IPS DF 6.9 (cell line): ENCODE measurements at places on chromosomes 12 and 14.

- H3K27me3 ChIP-seq, result no peaks in the 10 kb centered on the region
- DNase-seq, result no peak
- no peak overlapping the region for H3K4me3 ChIP-seq
- H3K27ac ChIP-seq, result no peak overlapping the region
- no peaks in the 10 kb centered on the region for H3K4me1 ChIP-seq
Measured at GRCh38 chr12:19844224-19844623, 404.9 kb downstream of the AEBP2 start.

GRCh38 chr14:20487396-20487725, 18.0 kb upstream of the RNASE10 start:
- H3K4me3 ChIP-seq, result no peak overlapping the region
- no peak overlapping the region for H3K27ac ChIP-seq
- no peaks in the 10 kb centered on the region for H3K27me3 ChIP-seq
- no peak for DNase-seq
- H3K36me3 ChIP-seq, result no peaks in the 10 kb centered on the region

DNA sequence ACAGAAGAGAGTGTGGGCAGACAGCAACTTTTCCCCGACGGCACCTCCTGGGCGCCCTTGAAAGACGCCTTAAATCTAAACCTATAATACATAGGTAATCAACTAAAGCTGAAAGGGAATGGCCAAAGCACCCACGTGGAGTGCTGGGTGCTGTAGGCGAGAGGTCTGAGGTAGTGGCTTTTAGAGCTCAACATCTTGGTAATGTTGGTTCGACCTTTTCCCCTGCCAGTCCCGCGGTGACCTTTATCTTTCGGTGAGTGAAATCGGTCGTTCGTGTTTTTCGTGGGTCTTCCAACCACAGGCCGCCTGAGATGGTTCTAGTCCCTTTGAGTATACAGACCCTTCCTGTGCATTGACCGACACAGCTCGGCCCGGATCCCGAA, 9.1 kb downstream of the OR6S1 start:
- H3K4me3 ChIP-seq, result peak overlapping the region; percentile 29; the same call in 1 of the 2 replicates
- no peak overlapping the region for H3K27ac ChIP-seq
- no peaks in the 10 kb centered on the region for H3K36me3 ChIP-seq
- H3K27me3 ChIP-seq, result no peaks in the 10 kb centered on the region
- DNase-seq, result no peak

- H3K27me3 ChIP-seq, result no peaks in the 10 kb centered on the region
- H3K27ac ChIP-seq, result no peak overlapping the region
- H3K4me3 ChIP-seq, result no peak overlapping the region
- no peaks in the 10 kb centered on the region for H3K4me1 ChIP-seq
Measured at GRCh38 chr12:70487440-70487839, 121.3 kb downstream of the KCNMB4 start.

DNA sequence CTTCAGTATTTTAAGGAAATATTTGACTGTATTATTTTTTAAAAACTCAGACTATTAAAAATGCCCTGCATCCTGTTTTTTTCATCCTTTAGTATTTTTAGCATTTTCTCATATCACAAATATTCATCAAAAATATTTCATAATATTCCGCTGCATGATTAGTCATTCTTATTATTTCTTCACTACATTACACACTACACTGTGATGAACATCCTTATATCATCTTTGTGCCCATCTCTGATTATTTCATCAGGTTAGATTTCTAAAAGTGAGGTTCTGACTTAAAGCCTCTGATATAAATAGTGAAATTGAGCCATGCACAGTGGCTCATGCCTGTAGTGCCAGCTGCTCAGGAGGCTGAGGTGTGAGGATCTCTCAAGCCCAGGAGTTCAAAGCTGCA, 8.1 kb downstream of the COCH start:
- no peaks in the 10 kb centered on the region for H3K4me1 ChIP-seq
- H3K4me3 ChIP-seq, result no peak overlapping the region
- no peaks in the 10 kb centered on the region for H3K36me3 ChIP-seq
- H3K27ac ChIP-seq, result no peak overlapping the region
- H3K27me3 ChIP-seq, result no peaks in the 10 kb centered on the region
- no peak for DNase-seq

- H3K4me3 ChIP-seq, result peak overlapping the region; percentile 97
- no peak overlapping the region for H3K27ac ChIP-seq
- H3K36me3 ChIP-seq, result no peaks in the 10 kb centered on the region; the same call in 1 of the 2 replicates
- peaks cover 3% of the 10 kb centered on the region; the same call in 1 of the 2 replicates for H3K4me1 ChIP-seq
- DNase-seq, result no peak
Measured at GRCh38 chr12:117188961-117189724, 1.1 kb downstream of the FBXO21 start.

- peaks cover 1% of the 10 kb centered on the region; the same call in 1 of the 2 replicates for H3K4me1 ChIP-seq
- H3K27me3 ChIP-seq, result no peaks in the 10 kb centered on the region
- DNase-seq, result no peak
- H3K27ac ChIP-seq, result no peak overlapping the region
- H3K4me3 ChIP-seq, result no peak overlapping the region
- no peaks in the 10 kb centered on the region; the same call in 1 of the 2 replicates for H3K36me3 ChIP-seq
Measured at GRCh38 chr14:100738269-100738691, 11.6 kb downstream of the DLK1 start.

GRCh38 chr14:63857466-63858030, 4.7 kb downstream of the SYNE2 start:
- H3K27ac ChIP-seq, result no peak overlapping the region
- H3K4me3 ChIP-seq, result no peak overlapping the region
- no peaks in the 10 kb centered on the region for H3K27me3 ChIP-seq

DNA sequence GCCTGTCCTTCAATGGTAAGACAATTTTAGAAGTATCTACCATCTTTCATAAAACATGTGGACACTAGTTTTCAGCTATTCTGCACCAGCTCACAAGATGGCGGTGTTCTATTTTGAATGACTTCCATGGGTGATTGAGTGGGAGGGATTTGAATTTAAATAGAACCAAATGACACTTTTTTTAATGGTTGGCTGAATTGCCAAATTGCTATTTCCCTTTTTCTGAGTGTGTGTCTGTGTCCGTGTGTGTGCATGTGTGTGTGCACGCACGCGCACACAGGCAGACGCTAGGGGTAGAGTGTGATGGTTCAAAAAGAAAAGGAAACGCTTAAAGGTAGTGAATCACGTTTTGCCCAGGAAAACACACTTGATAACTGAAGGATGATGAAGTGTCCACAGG, 362.6 kb downstream of the DAD1 start:
- H3K4me1 ChIP-seq, result peaks cover 1% of the 10 kb centered on the region; the same call in 1 of the 2 replicates
- DNase-seq, result no peak

- H3K27me3 ChIP-seq, result no peaks in the 10 kb centered on the region
- no peaks in the 10 kb centered on the region for H3K36me3 ChIP-seq
- H3K4me1 ChIP-seq, result no peaks in the 10 kb centered on the region
- no peak for DNase-seq
Measured at GRCh38 chr12:67727702-67728666, 79.4 kb downstream of the DYRK2 start.
